Spinal cord (tissue), 10 donors: ENCODE measurements at places on chromosomes 7 and 10. TPM values are rescaled to one million over a fixed set of nuclear protein-coding genes. Genes with fewer than 3 reads are reported as not detected.

DNA sequence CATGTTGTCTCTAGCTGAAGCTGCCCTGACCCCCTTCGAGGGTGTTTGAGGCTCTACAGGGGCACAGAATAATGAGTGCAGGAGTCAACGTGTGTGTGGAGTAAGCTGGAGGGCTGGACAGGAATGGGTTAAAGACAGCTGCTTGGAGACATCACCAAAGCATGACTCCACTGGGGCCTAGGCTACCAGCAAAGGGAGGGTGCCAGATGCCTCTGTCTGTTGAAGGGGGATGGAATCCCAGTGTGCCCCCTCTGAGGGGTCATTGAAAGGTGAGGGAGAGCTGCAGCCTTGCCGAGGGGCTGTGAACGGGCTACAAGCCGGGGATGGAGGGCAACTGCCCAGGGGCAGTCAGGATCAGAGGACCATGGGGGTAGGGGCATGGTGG lies 51.7 kb upstream of the PODXL start:
- peaks cover 51% of the 10 kb centered on the region for H3K4me1 ChIP-seq
- no peak overlapping the region for H3K4me3 ChIP-seq
- peak; percentile 67 for DNase-seq
- no peaks in the 10 kb centered on the region for H3K36me3 ChIP-seq

DNA sequence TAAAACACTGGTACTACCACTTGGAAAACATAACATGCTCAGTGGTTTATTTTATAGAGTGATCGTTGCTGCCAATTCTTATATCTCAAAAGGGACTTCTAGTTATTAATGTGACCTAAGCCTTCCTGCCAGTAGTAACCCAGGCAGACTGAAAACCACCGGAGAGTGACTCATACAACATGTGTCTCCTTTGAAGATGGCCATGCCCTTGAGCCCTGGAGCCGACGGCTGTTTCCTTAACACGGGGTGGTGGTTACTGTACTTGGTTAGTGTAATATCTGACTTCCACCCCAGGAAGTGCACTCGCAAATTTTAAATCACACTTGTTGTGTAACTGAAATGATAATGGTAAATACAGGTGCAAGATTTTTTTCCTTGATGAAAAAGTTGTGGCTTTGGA lies 30.5 kb downstream of the JAKMIP3 start:
- H3K27me3 ChIP-seq, result no peaks in the 10 kb centered on the region
- no peak for DNase-seq
- H3K4me3 ChIP-seq, result no peak overlapping the region
- H3K4me1 ChIP-seq, result peaks cover 10% of the 10 kb centered on the region
- H3K27ac ChIP-seq, result no peak overlapping the region

GRCh38 chr10:72030762-72031543 lies 57.4 kb downstream of the SPOCK2 start:
- H3K27ac ChIP-seq, result no peak overlapping the region
- H3K27me3 ChIP-seq, result no peaks in the 10 kb centered on the region
- peaks cover 36% of the 10 kb centered on the region for H3K4me1 ChIP-seq
- no peak overlapping the region for H3K4me3 ChIP-seq
- DNase-seq, result no peak

DNA sequence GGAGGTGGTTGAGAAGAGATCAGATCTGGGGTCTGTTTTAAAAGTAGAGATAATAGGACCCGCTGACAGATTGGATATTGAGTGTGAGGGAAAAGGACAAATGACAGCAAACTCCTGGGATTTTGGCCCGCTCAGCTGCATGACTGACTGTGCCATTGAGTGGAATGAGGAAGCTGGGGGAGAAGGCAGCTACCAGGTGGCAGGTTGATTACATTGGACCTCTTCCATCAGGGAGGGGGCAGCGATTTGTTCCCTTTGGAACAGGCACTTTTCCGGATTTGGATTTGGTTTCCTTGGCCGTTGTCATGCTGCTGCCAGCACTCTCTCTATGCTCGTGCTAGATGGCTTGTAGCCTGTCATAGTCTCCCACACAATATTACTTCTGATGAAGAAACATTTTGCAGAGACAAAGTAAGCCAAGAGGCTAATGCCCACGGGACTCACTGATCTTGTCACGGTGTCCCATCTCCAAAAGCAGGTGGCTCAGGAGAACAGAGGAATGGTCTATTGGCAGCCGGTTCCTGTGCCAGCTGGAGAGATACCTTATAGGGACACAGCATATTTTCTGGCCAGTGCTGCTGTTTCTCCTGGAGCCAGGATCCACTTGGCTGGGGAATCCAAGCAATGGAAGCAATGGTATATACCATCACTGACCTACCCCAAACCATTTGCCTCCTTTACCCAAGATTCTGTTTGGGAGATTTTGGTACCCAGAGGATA lies 69.1 kb upstream of the WAC start:
- no peak overlapping the region for H3K27ac ChIP-seq
- H3K27me3 ChIP-seq, result no peaks in the 10 kb centered on the region
- H3K4me3 ChIP-seq, result no peak overlapping the region
- H3K4me1 ChIP-seq, result no peaks in the 10 kb centered on the region
- no peaks in the 10 kb centered on the region for H3K36me3 ChIP-seq
- no peak for DNase-seq

DNA sequence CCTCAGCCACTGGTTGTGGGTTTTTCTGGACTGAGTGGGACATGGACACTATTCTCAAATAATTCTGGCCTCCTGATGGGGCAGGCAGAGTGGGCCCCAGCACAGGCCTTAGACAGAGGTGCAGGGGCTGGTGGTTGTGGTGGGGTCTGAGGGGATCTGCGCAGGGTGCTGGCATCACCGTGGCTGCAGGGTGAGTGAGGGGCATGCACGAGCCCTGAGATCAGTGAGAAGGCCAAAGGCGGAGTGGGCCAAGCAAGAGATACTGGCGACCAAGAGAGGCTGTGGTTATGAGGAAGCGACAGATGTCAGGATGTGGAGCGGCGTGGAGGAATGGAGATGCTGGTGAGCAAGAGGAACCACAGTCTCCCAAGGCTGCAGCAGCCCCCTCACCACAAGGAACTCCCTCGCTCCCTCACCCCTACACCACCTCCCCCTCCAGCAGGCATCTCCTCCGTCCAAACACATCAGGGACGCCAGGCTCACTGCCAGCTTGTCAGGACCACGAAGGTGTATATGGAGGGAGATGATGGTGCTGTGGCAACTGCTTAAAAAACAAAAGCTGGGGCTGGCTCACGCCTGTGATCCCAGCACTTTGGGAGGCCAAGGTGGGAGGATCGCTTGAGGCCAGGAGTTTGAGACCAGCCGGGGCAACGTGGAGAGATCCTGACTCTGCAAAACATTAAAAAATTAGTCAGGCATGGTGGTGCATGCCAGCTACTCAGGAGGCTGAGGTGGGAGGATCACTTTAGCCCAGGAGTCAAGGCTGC lies 9.6 kb downstream of the PRF1 start:
- no peaks in the 10 kb centered on the region for H3K27me3 ChIP-seq
- H3K4me3 ChIP-seq, result no peak overlapping the region
- no peak overlapping the region for H3K27ac ChIP-seq
- no peaks in the 10 kb centered on the region for H3K36me3 ChIP-seq

Gene GPR158
- polyA plus RNA-seq, result 8.5 TPM
